ENCODE measurements at places on chromosomes 2 and 18. TPM values are rescaled to one million over a fixed set of nuclear protein-coding genes. Genes with fewer than 3 reads are reported as not detected.

Gene CENPA
- total RNA-seq = 12.6 TPM

Gene SLC4A5
- total RNA-seq = 0.14 TPM

Gene AQP12A
- not detected for total RNA-seq

Gene CNTNAP5
- not detected for total RNA-seq

Gene C2orf80
- not detected for total RNA-seq

Gene ITM2C
- 13.5 TPM for total RNA-seq

Gene RTKN
- total RNA-seq = 58.1 TPM

Gene EMILIN1
- total RNA-seq = 5.8 TPM

Gene RESP18
- total RNA-seq = not detected

Gene PPM1G
- 114 TPM for total RNA-seq
